ENCODE measurements at places on chromosomes 5 and 9.

GRCh38 chr5:111133436-111133751, 41.2 kb downstream of the WDR36 start:
- DNase-seq, result no peak

DNA sequence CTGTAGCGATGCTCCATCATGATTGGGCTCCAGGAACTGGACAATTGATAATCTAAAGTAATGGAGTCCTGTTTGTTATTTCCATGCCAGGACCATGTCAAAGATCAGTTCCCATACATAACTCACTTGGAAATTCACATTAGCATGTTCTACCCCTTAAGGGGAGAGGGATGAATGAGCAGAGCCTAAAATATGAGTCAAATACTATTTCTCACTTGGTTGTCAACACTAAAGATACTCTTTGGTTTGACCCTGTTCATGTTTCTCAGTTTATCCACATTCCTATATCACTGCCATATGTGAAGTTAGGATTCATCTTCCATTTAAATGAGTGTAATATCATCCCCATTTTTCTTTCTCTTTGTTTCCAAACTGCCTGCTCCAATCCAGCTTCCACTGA, 321.6 kb upstream of the PAPPA start:
- DNase-seq, result no peak

GRCh38 chr9:12739014-12739652, 35.7 kb upstream of the LURAP1L start:
- DNase-seq, result no peak

- DNase-seq, result no peak
Measured at GRCh38 chr9:1156794-1157550, 106.8 kb downstream of the DMRT2 start.

DNA sequence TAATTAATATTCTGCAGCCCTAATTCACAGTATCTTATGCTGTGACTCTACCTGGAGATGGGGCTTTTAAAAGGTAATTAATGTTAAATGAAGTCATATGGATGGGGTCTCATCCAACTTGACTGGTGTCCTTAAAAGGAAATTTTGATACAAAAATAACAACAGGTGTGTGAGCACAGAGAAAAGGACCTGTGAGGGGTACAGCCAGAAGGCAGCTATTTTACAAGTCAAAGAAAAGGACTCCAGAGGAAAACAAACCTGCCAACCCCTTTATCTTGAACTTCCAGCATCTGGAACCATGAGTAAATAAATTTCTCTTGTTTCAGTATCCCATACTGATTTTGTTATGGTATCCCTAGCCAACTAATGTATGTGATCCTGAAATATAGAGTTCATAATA, 250.3 kb downstream of the TMEM232 start:
- no peak for DNase-seq

DNA sequence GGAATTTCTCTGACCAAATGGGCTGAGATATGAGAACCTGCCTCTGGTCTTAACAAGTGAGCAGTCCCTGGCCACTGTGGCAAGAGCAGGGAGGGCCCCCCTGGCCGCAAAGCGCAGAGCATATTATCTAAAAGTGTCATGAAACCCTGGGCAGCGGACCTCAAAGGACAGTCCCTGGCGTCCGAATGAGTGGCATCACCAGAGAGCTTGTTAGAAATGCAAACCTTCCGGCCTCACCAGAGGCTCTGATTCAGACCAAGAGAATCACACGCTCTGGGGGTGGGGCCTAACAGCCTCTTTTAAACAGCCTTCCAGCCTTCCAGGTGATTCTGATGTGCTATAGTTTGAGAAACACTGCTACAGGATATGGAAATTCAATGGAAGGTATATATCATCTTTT, 10.9 kb downstream of the PTPN3 start:
- DNase-seq, result no peak

DNA sequence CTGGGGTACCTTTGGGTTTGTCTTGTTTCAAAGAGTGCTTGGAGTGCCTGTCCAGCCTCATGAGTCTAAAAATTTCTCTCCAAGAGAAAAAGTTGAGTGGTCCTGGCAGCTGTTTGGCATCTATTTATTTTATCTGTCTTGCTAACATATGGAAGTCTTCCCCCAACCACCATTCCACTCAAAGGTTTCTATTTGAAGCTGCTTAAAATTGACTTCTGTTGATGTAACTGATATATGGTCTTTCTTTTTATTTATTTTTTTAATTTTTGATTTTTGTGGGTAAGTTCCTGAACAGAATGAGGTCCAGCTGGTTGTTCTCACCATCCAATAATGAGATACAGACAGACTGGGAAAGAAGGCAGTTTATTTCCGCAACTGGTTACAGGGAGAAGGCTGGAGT, 178.7 kb upstream of the SGCD start:
- no peak for DNase-seq

DNA sequence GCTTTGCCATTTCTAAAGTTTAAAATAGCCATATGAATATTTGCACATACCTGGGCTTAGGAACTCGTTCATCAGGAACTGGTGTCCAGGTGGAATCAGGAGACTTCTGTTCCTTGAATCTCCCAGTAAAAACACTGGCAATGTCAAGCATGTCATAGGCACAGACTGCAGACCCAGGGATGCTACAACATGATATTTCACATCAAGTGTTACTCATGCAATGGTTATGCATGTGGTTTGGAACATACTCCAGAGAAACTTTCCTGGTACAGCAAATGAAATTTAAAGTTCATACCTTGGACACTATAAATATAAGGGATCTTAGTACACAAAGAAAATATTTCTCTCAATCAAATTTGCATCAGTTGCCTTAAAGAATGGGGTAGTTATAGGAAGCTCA, 92.2 kb downstream of the SEMA6A start:
- DNase-seq, result no peak
